Testis (tissue), 5 donors: ENCODE measurements at places on chromosomes 5 and 9.

GRCh38 chr5:119341452-119342349 lies 14.1 kb upstream of the TNFAIP8 start:
- DNase-seq = no peak

DNA sequence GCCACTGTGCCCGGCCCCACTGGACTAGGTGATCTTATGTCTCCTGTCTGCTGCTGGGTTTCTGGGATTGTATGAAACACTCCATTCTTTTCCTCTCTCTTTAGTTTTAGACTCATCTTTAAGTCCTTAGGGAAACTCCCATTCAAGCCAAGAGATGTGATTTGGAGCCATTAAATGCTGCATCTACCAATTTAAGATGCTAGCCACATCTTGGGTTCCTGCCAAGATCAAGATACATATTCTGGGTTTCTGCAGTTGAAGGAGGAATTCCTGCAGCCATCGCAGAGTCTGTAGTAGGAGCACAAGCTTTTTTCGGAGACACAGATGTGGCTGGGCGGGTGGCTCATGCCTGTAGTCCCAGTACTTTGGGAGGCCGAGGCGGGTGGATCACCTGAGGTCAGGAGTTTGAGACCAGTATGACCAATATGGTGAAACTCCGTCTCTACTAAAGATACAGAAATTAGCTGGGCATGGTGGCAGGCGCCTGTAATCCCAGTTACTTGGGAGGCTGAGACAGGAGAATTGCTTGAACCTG lies 23.2 kb downstream of the STXBP1 start:
- DNase-seq = no peak

DNA sequence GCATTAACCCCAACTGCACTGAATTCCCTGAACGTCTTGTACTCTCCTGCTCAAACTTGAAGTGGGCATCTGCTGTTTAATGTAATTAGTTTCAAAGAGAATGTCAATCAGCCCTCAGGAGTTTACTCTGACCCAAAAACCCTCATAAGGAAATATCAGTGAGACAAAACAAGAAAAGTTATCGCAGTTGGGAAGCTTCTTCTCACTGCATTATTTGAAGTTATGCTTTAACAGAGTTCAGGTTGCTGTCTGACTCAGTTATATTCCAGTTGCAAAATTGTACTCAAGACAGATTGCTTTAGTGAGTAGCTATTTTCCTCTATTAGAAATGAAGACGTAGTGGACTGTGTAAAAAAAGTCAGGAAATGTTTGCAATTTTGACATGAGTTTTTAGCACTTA lies 52.1 kb downstream of the PPIC start:
- no peak for DNase-seq

DNA sequence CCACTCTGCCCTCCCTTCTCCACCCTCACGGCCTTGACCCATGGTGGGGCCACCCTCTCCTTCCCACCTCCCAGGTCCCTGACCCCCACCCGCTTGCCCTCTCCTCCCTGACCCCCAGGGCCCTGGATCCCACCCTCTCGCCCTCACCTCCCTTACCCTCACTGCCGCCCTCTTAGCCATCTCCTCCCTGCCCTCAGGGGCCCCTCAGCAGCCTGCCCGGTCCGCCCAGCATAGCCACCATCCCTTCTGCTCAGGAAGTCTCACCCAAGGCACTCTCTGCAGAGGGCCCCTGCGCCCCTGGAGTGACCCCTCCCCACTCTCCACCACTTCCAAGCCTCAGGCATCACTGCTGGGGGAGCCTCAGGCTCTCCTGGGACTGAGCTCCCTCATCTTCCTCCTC lies 66.3 kb downstream of the MRPL36 start:
- DNase-seq = no peak

DNA sequence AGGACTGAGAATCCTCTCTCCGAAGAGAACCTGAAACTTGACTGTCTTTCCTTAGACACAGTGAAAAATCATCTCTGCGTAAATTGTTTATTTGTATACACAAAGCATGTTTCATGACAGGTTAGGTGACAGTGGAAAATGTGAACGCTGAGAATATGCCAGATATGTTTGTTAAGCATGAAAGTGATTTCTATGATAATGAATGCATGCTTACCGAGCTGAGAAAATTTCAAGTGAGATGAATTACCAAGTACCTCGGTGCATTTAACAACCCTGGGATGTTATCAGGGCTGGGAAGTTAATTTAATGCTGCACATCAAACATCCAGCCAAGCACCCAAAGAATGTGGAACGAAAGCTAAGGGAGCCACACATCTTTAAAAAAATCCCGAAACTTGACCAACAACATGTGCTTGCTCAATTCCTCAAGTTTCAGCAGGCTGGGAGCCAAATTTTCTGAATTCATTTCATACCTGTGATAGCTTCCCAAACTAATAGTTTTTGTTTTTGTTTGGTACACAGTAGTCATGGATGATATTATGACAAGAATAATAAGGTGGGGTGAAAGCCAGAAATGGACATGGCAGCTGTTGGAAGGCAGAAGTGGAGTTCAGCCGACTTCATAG lies 336.9 kb downstream of the ARHGEF28 start:
- DNase-seq = no peak

DNA sequence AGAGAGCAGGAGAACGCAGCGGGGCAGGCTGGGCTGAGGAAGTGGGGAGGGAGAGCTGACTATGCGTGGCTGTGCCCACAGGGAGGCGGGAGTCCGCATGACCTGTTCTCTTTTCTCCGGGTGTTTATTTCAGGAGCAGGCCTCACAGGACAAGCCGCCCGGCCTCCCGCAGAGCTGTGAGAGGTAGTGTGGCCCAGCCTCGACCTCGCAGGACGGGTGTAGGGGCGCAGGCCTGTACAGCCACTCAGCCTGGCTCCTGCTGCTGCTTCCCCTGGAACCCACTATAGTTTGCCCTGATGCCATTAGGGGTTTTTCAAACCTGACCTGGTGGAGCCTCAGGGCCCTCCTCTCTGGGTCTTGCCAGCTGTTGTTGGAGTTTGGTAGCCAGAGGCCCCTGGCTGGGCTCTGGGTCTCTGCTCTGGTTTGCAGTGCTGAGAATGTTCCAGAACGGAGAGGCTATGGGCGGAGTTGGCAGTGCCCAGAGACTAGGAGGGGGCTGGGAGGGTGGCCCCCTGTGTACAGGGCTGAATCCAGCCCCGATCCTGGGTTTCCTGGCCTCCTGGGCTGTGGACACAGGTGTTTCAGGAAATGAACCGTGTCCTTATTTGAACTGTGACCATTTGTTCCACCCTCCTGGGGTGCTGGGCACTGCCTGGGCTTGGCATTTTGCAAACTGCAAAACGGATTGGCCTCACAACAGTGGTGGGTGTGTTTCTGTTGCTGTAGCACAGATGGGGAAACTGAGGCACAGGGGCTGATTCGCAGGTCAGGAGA lies 78.8 kb downstream of the WNK2 start:
- DNase-seq = peak; percentile 13

GRCh38 chr9:134373269-134373668 lies 47.0 kb downstream of the RXRA start:
- DNase-seq = no peak

GRCh38 chr9:92931606-92932005 lies 15.7 kb upstream of the FGD3 start:
- DNase-seq = no peak
